ENCODE measurements at places on chromosomes 1 and 21.
A peak's percentile ranks its signal among the peaks of the same experiment; 100 is the strongest.

DNA sequence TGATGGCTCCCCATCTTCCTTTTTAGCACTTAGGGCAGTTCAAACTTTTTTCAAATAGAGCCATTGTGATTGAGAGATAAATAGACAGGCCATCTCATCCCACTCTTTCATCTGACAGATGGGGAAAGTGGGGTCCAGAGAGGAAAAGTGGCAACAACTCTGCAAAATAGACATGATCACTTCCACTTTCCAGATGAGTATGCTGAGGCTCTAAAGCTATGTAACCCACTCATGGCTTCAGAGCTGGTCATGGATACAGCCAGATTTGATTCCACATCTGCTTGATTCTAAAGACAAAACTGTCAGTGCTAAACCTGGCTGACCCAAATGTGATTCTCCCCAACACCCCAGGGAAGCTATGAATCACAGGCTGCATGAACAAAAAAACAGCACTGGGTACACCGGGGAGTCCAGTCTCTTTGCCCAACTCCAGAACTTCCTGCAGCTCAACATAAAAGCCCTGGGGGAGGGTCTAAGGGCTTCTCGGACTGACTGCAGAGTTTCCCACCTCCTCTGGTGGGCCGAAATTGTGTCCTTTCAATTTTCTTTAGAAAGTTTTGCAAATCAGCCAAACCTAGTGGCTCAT lies 59.3 kb downstream of the PLPP3 start:
- DNase-seq = no peak

GRCh38 chr1:66335859-66336640 lies 197.9 kb upstream of the SGIP1 start:
- DNase-seq = peak; percentile 60

DNA sequence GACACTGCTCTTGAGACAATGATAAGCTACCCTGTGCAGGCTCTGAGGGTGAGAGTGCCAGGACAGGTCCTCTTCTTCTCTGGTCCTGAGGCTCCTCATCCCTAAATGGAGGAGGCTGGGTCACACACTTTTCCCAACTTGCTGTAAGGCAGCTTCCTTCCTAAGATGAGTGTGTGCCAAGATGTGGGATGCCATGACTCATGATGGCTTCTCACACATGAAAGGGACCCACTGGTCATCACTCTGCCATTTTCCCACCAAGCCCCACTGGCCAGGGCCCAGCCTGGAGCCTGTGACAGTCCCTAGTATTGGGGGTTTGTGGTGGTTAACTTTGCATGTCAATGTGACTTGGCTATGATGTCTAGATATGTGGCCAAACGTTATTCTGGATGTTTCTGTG lies 54.4 kb downstream of the CNIH3 start:
- no peak for DNase-seq

GRCh38 chr1:30645807-30646206 lies 77.6 kb downstream of the MATN1 start:
- DNase-seq = no peak

GRCh38 chr1:17122521-17123164 lies 3.4 kb upstream of the PADI2 start:
- no peak for DNase-seq

DNA sequence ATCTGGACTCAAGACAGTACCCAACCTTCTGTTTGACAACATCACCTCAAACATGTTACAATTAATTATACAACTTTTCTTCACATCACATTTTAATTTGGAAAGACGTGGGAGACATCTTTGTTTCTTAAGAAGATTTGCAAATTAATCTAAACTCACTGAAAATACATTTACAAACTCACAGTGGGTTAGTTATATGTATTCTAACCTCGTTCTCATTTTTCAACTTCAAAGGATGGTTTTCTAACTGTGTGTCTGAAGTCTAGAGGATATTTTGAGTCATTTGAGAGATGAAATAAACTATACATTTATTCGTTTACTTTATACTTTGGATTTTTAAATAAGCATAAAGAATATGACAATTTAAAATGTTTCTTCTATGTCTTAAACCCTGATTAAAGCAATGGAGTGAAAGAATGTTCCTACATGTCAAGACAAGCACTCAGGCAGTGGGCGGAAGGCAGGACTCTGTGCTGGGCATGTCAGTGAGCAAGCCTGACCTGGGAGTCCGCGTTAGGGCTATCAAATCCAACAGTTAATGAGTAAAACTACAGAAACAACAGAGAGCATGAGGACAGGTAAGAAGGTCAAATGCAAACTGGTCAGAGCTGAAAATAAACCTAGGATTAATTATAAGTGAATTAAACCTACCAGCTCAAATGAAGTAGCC lies 76.5 kb upstream of the CTTNBP2NL start:
- DNase-seq = no peak

GRCh38 chr1:77925518-77925917 lies 37.1 kb downstream of the NEXN start:
- DNase-seq = no peak

DNA sequence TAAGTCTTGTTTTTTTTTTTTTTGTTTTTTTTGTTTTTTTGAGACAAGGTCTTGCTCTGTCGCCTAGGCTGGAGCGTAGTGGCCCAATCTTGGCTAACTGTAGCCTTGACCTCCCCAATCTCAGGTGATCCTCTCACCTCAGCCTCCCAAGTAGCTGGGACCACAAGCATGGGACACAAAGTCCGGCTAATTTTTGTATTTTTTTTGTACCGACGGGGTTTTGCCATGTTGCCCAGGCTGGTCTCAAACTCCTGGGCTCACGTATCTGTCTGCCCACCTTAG lies 6.1 kb downstream of the LCK start:
- no peak for DNase-seq

DNA sequence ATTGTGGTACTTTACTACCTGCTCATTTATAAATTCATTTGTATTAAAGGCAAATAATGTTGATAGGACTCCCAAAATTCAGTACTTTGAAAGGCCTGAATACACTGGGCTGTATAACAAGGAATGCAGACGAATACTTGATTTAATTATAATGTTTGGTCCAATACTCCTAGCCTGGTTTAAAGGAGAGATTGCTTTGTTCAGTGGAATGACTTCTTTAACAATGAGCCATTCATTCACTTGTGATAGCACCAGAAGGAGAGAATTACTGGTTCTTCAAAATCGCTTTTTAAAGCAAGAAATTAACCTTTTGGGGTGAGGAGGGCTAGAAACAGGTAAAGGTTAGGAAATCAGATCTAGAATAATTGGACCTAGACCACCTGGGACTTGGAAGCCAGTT lies 28.3 kb upstream of the ENAH start:
- DNase-seq = no peak

GRCh38 chr1:42165511-42166210 lies 1.1 kb upstream of the GUCA2A start:
- DNase-seq = no peak

DNA sequence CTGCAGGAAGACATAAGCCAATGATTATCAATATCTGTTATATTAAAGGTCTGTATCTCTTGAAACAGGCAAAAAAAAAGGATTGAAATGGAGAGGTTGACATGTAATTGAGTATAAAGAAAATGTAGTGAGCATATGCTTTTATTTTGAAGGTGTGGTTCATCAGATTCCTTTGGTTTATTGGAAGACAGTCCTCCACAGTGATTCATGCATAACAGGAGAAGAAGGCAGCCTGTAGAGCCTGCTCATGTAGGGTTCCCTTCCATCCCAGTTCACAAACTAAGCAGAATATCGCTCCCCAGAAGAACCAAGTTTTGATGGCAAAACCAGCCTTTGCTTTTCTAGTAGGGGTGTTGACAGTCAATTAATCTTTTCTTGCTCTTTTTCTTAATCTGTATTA lies 1016.8 kb upstream of the ADGRL4 start:
- DNase-seq = no peak

GRCh38 chr21:27108228-27108627 lies 141.3 kb upstream of the ADAMTS5 start:
- DNase-seq = no peak

DNA sequence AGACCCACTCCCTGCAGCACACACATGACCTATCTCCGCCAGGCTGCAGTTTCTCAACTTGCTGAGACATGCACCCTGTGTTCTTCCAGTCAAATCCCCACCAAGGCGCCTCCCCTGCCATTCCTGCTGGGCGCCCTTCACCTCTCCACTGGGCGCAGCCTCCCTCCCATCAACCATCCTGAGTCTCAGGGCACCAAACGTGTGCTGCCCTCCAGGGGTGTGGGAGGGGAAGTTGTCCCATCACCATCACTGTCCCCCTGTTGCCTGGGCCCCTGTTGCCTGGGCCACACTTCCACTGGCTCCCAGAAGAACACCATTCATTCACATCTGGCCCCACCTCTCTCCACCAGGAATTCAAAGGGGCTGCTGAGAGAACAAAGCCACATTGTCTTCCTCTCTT lies 44.9 kb upstream of the EFHD2 start:
- no peak for DNase-seq

- DNase-seq = peak; percentile 29
Measured at GRCh38 chr1:226608699-226609505, 60.3 kb downstream of the STUM start.

GRCh38 chr1:156481527-156481926 lies 19.0 kb downstream of the MEF2D start:
- no peak for DNase-seq

- DNase-seq = no peak
Measured at GRCh38 chr1:162283657-162284056, 93.0 kb downstream of the SPATA46 start.

DNA sequence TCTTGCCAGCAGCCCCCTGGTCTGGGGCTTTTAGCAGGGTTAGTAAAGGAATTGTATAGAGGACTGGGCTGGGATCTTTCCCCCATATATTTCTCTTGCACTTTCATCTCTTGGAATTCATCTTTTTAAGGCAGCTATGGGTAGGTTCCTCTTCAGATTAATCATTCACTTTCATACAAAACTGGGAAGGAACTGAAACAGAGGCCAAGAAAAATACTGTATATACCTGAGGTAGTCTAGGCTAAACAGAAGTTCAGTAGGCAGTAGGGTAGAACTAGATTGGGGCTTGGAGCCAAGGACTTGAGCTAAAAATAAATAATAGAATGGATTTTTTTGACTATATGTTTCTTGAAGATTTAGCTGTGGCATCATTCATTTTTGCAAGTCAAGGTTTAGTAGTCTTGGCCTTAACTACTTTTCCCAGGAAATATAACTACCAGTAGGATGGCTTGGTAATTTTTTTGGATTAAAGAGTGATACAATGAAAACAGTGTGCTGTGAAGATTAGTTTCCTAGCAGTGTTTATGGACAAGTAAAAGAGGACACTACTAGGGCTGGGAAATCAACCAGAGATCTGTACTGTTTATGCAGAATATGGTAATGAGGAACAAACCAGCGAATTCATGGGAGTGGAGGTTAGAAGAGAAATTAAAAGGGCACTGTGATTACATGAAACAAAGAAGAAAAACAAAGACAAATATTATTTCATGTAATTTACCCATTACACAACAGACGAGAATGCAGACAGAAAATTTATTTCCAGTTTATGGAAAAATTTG lies 50.9 kb upstream of the PTGS2 start:
- DNase-seq = no peak

- no peak for DNase-seq
Measured at GRCh38 chr21:24995216-24995615, 612.1 kb downstream of the MRPL39 start.

DNA sequence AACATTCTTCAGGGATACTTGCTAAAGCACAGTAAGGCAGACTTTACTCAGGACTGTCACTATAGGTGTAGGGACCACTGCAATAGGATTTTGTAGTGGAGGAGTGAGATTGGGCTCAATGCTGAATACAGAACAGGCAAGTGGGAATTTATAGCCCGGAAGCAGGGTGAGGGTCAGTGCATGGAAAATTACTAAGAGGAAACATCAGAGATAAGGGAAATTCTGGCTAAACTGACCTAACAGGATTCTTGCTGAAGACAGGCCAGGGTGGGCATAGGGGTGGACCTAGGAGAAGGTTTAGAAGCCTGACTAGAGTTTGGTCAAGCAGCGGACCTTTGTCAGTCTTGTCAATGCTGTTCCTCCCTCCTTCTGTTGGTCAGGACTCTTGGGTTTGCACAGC lies 20.8 kb upstream of the ZNF362 start:
- no peak for DNase-seq

DNA sequence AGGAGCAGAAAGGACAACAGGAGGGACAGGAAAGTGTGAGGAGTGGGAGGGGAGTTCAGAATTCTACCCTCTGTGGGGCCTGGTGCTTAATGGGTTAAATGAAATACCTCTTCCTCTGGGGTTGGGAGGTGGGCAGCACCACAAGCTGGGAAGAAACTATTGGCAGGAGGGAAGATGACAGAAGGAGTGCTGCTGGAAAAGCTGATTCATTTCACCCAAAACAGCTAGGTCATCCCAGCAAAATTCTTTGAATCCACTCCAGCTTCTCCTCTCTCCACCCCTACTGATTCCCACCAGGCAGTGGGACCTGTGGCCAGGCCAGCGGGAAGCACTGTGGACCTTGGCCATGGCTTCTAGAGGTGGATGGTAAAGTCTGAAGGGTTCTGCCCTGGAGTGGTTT lies 12.8 kb downstream of the BCAN start:
- DNase-seq = no peak

- no peak for DNase-seq
Measured at GRCh38 chr1:94265011-94265422, 27.6 kb upstream of the ARHGAP29 start.

DNA sequence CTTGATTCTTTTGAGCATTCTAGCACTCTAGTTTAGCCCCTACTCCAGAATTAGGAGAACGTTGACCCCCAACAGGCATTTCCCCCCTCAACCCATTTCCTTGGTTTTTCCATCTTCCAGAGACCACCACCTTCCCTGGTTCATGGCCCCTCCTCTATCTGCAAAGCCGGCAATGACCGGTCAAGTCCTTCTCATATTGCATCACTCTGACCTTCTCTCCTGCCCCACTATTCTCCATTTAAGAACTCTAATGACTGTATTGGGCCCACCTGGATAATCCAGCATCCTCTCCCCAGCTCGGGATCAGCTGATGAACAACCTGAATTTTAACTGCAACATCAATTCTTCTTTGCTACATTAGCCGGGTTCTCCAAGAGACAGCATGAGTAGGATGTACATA lies 437.4 kb downstream of the NPHP4 start:
- DNase-seq = no peak

DNA sequence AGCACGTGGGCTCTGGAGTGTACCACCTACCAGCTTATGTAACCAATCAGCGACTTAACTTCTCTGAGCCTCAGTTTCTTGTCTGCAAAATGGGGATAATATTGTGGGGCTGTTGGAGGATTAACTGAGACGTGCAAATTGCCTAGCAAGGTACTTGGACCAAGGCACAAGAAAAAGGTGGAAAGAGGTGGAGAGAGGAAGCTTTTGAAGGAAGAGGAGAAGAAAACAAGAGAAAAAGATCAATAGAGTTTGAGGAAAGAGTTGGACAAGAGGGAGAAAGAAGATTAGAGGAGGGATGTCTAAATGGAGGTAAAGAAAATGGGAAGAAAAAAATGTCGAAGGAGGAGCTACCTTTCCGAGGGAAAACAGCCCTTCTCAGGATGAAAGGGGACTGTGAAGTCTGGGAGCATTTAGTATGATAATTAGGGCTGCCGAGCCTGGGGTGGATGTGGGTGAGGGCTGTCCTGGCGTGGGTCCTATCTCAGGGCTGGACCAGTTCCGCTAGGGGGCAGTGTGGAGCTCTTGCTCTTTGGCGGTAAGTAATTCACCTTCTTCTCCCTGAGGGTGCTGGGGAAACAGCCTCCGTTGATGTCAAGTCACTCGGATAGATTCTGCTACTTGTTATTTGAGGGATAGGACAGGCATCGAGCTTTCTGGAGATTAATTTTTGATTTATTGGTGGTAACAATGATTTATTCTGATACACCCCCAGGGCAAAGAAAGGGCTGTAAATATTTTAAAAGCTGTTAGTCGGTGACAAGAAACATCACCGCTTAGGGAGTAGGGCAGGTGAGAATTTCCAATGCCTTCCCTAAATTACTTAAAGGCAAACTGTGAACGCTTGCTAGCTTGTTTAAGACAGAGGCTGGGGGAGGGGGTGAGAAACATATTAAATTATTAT lies 79.0 kb upstream of the NFASC start:
- DNase-seq = peak; percentile 68

GRCh38 chr1:246281195-246281594 lies 225.9 kb downstream of the SMYD3 start:
- no peak for DNase-seq
